ENCODE measurements at places on chromosomes 1 and 21. TPM values are rescaled to one million over a fixed set of nuclear protein-coding genes. Genes with fewer than 3 reads are reported as not detected.

The KLHL17 gene
- 4.3 TPM for total RNA-seq

The SOX13 gene
- 22.0 TPM for total RNA-seq

The ZNF648 gene
- 0.07 TPM for total RNA-seq

The CYP4B1 gene
- 0.17 TPM for total RNA-seq

The KIF14 gene
- total RNA-seq: 0.67 TPM

The S100A7A gene
- total RNA-seq: not detected

The NR1I3 gene
- not detected for total RNA-seq

DNA sequence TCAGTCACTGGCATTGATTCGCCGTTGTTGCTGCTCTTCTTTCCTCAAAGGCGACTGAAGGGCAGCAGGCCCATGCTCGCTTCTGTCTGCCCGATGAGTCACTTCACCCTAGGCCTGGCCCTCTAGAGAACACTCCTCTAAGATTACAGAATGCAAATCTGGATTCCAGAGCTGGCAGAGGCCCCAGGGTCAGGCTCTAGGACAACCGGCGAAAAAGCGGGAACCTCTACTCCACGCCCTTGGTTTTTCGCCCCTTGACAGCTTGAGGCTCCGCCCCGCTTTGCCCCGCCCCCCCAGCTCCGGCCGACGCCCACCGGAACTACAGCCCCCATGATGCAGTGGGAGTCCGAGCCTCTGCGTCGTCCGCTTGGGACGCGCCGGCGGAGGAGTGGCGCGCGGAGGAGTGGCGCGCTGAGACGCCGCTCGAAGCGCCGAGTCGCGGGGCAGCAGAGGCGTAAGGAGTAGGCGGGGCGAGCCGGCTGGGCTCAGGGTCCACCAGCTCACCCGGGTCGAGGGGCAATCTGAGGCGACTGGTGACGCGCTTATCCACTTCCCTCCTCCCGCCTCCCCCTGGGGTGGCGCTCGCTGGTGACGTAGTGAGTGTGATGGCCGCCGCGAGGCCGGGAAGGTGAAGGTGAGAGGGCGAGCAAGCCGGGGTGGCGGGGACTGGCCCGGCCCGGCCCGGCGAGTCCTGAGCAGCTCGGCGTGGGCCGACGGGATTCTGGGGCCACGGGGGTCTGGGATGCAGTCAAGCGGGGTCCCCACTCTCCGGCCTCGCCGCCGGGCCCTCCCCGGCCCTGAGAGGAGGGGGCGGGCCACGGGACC, at the start of gene MFN2:
MFN2 (plus strand) TSS at position 594 of the 825 bp plus-strand sequence. CDS start 8,725 bp downstream, outside the sequence.
- DNase-seq: peak; percentile 98

DNA sequence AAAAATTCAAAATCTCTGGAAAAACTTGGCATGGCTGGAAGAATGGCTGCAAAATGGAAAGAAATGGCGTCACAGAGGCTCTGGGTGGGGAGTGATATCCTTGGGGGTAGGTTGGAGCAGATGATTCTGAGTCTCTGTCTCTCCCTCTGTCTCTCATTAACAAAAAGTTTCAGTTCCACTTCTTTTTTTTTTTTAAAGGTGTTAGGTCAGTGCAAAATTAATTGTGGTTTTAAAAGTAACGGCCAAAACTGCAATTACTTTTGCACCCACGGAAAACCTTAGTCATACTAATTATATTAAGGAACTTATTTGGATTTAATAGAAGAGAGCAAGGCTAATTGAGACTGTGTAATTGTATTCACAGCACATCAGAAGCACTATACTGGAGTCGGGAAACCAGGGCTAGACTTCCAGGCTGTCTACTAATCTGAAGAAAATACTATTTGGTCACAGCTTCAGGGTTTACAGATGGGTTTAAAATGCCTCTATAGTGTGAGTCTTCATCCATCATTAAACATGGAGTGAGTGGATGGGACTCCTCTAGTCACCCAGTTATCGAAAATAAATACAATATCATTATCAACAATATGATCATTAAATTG, 289.1 kb upstream of the PLD5 start:
- no peak for DNase-seq

DNA sequence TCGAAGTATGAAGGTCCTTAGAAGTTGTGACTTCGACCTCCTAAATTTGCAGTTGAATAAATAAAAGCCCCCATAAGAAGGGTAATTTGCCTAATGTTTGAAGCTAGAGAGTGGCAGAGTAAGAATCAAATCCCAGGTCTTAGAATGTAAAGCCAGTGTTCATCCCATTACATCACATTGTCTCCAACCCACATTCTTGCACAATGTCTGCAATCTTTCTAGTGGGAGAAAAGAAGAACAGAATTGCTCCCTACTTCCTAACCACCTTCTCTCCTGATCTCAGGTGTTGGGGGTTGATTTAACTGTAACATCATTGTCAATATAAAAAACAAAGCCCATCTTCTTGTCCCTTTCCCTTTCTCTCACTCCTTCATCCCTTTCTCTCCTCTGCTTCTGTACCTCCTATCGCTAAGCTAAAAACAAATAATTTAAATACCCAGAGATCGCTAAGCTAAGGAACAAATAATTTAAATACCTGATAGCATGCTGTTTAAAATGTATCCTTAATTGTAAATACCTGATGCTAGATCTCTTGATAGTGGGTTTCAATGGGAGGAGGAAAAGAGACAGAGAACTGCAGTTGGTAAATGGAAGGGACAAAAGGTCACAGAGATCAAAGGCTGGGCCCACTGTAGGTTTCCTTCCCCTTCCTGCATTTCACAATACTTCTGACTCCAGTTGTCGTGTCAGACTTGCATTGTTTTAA, 32.1 kb upstream of the CCDC190 start:
- peak; percentile 53 for DNase-seq

- DNase-seq: no peak
Observed at GRCh38 chr1:156090138-156090839, 8.0 kb upstream of the MEX3A start.

GRCh38 chr1:234690872-234691271, 80.9 kb upstream of the IRF2BP2 start:
- DNase-seq: no peak

DNA sequence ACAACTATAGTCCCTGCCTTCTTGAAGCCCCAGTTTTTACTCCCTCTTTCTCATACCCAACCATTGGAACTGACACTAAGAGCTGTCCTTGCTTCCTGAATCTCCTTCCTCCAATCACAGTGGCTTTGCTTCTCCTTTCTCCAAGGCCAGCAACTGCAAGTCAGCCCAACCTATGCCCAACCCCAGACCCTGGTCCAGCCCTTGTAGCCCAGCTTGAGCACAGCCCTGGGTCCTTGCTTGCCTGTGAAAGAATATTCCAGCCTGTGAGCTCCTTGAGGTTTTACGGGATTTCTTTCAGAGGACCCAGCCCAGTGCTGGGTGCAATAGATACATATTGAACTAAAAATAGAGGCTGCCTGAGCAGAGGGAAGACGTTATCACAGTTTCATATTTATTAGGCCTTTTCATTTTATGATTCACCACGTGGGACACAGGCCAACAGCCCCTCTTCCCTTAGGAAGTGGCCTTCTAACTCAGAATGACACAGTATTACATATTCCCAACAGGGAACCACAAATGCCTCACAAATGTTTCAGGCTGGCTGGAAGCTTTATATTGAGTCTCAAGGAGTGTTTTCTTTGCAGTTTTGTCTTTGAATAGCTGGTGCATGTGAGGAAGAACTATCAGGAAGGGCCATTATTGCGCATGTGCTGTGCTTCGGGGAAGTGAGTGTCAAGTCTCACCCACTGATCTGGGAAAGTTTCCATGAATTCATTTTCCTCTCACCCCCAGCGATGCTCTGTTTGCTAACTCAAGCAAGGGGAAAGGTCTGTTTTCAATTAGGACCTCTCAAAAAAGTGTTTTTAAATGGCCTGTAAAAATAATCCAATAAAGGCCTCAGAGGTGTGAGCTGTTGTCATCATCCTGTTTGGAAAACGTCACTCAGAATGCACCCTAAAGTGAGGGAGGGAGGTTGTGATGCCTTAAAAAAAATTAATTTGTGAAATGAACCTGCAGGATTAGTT, 92.3 kb upstream of the NFIA start:
- DNase-seq: peak; percentile 75

GRCh38 chr1:93677729-93678128, 3.9 kb downstream of the BCAR3 start:
- no peak for DNase-seq

DNA sequence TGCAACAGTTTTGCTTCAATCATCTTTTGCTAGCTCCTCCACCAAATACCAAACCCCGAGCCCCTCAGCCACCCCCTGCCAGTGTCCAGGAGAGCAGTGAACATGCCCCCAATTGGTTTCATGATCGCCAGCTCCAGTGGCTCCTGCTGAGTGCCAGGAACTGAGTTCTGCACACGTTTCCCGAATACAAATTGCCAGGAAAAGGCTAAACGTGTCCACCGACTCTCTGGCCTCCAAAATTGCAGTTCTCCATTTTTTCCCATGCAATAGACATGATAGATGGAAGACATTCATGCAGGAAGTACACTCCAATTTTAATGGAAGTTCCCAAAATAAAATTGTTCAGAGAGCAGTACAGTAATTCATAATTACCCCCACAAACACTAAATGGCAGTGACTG, 101.3 kb downstream of the SPSB1 start:
- DNase-seq: no peak

DNA sequence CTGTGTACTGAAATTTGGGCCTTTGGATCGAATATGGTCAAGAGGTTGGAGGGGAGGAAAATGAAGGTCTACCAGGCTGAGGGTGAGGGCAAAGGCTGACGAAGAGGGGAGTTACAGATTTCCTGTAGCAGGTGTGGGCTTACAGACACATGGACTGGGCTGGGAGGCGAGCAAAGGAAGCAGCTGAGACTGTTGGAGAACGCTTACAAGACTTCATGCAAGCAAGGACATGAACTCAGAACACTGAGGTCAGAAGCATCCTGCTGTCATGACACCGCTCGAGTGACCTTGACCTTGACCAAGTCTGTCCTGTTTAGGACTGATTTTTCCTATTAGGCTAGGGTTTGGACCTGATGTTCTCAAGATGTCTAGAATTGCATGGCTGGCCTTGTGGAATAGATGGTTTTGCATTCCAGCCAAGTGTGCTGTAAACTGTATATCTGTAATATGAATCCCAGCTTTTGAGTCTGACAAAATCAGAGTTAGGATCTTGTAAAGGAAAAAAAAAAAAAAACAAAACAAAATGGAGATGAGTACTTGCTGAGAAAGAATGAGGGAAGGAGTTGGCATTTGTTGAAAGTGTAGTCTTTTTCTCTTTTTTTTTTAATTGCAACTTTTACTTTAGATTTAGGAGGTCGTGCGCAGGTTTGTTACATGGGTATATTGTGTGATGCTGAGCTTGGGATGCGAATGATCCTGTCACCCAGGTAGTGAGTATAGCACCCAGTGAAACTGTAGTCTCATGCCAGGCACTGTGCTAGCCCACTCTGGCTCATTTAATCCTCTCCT, 5.8 kb downstream of the ELF3 start:
- DNase-seq: no peak

DNA sequence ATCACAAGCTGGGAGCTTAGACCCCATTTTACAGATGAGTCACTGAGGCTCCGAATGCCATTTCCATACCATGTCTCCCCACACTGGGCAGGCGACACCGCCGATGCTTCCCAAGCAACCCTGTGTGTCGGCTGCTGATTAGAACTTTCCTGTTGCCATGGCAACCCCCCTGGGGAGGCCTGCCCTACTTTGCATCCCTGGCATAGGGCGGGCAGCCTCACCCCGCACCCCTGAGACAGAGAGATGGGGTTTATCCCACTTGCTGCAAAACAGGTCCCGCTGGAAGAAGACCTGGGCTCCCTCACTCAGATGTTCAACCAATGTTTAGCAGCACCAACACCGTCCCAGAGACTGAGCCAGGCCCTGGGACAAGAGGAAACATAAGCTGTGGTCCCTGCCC, 81.5 kb downstream of the CAMK2N1 start:
- no peak for DNase-seq

DNA sequence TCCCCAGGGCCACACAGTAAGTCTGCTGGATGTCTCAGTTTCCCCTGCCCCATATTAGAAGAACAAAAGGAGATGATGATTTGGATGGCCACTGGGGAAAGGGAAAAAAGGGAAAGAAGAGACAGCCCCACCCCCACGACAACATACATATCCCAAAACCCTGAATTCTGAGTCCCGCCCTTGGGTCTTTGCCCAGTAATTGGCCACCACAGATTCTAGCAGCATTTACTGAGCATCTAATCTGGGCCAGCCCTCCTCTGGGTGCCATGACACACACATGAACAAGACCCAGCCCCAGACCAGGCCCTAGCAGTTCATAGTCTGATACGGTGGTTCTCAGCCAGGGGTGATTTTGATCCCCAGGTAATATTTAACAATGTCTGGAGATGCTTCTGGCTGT, 5.2 kb upstream of the TTC4 start:
- no peak for DNase-seq

DNA sequence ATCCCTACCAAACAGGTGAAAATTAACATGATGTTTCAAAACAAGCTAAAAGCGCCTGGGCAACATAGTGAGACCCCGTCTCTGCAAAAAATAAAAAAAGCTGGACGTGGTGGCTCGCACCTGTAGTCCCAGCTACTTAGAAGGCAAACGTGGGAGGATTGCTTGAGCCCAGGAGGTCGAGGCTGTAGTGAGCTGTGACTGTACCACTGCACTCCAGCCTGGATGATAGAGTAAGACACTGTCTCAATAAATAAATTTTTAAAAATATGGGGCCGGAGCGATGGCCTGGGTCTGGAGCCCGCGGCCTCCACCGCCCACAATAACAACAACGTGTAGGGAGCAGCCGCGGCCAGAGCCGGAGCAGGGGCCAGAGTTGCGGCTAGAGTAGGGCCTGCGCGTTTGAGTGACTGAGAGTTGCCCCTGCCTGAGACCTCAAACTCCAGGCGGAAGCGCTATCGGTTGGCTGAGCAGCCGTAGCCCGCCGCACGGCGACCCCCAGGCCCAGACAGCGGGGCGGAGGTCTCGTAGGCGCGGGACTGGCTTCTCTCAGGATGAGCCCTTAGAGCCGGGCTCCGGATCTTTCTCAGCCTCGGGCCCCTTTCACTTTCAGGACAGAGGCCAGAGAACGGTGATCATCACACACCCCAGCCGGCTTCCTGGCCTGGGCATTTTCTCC, 41.4 kb downstream of the ZMYM1 start:
- DNase-seq: no peak

- DNase-seq: peak; percentile 17
Observed at GRCh38 chr1:170518965-170519364, 13.0 kb upstream of the GORAB start.

DNA sequence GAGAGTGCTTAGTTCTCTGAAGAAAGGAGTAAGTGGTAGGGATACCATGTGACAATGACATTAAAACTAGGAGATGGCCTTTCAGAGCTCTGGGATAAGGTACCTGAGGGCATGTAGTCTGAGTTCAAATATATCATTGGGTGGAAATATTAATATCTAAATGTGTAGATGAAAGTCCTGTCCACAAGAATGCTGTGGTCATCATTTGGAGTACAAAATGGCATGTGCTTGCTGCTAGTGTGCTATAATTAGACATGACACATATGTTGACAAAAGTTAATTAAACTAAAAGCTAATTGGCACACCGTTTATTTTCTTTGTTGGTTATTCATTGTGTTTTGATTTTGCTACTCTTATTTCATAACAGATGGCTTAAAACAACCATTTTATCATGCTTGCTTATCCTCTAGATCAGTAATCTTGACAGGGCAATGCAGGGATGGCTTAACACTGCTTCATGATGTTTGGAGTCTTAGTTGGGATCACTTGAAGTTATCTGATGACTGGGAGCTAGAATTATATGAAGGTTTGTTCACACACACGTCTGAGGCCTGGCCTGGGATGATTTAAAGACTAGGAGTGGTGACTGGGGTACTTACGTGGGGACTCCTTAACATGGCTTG, 31.0 kb downstream of the CC2D1B start:
- DNase-seq: no peak

All from mammary epithelial cell (primary cell).